ENCODE measurements at places on chromosomes 4 and X.

DNA sequence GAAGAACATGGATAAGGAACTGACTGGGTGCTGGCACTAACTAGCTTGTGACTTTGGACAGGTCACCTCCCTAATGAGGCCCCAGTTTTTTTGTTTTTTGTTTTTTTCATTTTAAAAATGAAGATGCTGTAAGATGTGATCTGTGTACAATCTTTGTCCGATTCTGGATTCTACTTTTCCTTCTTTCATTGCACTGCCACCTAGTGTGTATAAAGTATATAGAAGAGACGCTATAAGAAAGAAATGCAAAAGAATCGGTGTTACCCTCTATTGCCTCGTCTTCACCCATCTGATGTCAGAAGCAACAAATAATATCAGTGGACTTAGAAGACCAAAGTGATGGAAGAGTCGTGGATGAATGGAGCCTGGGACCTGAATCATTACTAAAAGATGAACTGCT lies 58.6 kb upstream of the P2RY10 start:
- no peak for DNase-seq

DNA sequence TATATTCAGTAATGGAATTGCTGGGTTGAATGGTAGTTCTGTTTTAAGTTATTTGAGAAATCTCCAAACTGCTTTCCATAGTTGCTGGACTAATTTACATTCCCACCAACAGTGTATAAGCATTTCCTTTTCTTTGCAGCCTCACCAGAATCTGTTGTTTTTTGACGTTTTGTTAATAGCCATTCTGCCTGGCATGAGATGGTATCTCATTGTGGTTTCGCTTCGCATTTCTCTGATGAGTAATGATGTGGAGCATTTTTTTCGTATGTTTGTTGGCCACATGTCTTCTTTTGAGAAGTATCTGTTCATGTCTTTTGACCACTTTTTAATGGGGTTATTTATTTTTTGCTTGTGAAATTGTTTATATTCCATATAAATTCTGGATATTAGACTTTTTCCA lies 13.6 kb upstream of the MAGED4B start:
- DNase-seq, result no peak

DNA sequence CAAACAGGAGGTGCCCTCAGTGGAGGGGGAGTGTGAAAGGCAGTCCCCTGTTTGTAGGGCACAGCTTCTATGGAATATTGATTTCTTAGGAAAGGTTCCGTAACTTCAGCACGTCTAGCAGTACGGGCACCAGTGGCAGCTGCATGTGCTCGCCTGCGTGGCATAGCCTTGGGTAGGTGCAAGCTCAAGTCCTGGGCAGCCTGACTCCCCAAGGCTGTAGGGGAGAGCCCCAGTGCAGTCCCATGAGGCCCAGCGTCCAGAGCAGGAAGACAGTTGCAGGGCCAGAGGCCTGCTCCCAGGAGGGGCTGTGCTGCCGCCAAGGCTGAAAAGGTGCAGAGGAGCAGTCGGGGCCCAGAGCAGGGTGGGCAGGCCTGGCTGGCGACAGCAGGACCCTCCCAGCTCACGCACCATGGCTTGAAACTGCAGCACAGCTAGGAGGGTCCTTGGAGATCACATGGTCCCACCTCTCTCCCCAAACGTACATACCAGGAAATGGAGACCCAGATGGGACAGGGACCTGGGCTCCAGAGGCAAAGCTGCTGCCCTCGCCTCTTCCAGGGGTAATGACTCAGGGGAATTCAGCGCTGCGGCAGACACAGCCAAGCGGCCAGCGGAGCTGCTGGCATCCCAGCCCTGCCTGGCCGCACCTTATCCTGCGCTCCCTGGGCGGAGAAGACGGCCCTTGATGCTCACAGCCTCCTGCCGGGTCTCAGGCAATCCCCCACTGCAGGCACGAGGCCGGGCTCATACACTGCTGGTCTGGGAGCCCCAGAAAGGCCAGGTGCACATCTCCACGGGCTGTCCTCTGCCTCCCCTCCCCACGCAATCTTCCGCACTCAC lies 6.0 kb upstream of the DUSP9 start:
- no peak for DNase-seq

DNA sequence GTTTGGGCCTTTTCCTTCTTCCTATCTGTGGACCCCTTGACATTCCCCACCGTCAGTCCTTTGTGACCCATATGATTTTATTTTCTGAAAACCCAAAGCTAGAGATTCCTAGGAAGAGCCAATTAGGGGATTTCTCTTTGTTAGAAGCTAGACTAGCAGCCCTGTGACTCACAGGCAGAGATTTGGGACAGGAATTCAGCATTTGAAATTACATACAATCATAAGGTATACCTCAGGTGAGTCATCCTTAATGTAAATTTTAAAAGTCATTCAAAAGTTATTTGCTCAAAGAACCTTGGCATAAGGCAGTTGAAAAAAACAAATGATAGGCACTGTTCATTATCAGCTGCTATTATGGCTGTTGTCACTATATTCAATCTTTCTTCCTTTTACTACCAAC lies 40.6 kb downstream of the USP26 start:
- no peak for DNase-seq

DNA sequence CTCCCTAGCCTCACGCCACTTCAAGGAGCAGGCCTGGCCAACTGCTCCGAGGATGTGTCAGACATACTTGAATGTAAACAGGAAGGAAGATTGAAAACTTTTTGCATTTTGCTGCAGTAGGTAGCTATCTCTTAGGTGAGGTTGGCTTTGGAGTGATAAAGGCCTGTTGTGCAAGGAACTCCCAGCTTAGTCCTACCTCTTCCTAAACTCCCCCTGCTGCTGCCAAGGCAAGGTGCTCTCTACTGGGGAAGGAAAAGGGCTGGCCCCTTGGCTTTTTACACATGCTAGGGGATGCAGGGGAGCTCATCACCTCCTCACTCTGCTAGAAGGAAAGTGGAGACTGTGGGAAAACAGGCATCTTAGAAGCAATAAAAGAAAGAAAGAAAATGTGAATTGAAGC lies 10.7 kb upstream of the BRS3 start:
- no peak for DNase-seq

DNA sequence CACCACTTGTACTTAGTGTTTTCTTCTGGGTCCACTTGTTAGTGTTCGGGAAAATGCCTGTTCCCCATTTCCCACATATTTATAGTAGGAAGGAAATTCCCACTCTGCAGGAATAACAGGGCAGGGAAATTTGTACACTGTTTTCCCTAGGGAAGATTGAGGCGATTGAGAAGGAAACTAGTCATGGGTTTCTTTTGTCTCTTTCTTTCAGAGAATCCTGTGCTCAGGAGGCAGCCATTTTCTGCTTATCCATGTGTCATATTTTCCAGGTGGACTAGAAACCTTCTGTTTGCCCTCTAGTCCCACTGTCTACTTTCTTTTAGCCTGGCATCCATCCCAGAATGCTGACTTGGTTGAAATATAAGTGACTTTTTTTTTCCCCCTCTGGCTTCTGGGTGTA lies 299.1 kb upstream of the ANKRD50 start:
- DNase-seq, result no peak

GRCh38 chr4:128686032-128686465 lies 123.5 kb upstream of the JADE1 start:
- DNase-seq, result no peak

GRCh38 chrX:150649096-150649870 lies 43.9 kb upstream of the MTMR1 start:
- DNase-seq, result no peak

GRCh38 chr4:184253072-184253420 lies 35.4 kb upstream of the ENPP6 start:
- DNase-seq, result no peak

DNA sequence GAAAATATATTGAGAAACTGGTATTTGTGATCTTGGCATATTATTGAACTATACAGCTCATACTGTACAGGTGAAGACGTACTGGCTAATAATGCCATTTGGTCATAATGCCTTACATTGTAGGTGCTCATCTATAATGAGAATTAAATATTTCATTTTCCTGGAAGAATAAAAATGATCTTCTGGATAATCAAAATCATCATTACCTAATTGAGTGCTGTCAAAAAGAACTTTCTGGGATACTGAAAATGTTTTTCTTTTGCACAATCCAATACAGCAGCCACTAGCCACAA lies 4.1 kb downstream of the RASGEF1B start:
- DNase-seq, result no peak

DNA sequence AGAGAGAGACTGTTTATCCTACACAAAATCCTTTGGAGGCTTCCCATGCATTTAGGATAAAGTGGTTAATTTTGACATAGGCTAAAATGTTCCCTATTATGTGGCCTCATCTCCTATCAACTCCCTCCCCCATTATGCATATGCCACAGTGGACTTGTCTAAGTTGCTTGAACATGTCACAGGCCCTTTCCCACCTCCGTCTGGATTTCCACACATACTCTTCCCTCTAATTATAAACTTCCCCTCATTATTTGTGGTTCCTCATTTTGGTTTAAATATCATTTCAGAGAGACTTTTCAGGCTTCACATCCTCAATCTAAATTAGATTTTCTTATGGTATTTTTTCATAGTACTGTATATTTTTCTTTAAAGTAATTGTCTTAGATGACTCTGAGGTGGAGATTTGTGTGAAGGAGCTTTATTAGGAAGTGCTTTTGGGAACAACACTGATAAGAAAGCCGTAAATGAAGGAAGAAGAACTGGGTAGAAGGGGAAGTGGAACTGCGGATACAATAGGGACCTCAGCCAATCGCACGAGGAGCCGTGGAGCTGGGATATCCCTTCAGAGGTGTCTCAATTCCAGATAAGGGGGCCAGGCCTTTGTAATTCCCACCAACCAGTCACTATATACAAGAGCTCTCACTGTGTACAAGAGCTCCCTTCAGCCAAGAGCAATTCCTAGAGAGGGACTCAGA lies 7.9 kb downstream of the C4orf17 start:
- DNase-seq, result no peak

DNA sequence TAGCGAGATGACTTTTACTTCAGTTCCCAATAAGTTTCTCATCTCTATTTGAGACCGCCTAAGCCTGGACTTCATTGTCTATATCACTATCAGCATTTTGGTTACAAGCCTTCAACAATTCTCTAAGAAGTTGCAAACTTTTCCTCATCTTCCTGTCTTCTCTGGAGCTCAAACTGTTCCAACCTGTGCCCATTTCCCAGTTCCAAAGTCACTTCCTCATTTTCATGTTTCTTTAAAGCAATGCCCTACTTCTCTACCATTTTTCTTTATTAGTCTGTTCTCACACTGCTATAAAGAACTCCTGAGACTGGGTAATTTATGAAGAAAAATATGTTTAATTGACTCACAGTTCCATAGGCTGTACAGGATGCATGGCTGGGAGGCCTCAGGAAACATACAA lies 251.9 kb downstream of the TECRL start:
- no peak for DNase-seq

GRCh38 chr4:95839891-95840290 lies at the start of gene PDHA2:
Gene PDHA2, plus strand, starts transcription at chr4:95840093. Its CDS starts 58 bp downstream, at chr4:95840151.
- DNase-seq, result no peak

- no peak for DNase-seq
These were observed 378.7 kb downstream of the C4orf33 start for GRCh38 chr4:129474698-129475097.

GRCh38 chr4:187301923-187302322 lies 578.3 kb upstream of the FAT1 start:
- DNase-seq, result no peak
